ENCODE measurements at places on chromosomes 13 and 19. TPM values are rescaled to one million over a fixed set of nuclear protein-coding genes. Genes with fewer than 3 reads are reported as not detected.

URAD gene
- total RNA-seq: not detected

SSC5D gene
- 2.1 TPM for total RNA-seq

COQ8B gene
- total RNA-seq: 109 TPM

DNA sequence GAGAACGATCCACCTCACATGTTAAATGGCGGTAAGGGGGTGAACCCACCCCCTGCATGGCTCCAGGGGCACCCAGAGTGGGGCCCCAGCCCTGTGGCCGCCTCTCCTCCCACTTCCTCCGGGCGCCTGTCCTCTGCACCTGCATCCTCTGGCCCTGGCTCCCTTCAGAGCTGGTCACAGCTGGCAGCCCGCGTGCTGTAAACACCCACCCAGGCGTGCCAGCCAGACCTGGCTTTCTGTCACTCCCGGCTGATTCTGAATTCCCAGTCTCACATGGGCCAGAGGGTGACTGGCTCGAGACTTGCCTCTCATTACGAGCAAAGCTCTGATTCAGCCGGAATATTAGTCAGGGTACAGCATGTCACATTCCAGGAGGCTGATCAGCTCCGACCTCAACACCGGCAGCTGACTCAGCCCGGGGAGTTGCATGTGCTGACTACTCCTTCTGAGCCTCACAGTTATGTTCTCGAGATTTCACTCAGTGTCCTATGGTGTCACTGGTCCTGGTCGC lies 75.1 kb downstream of the GNG7 start:
- peak; percentile 95 for DNase-seq

- no peak for DNase-seq
Measured at GRCh38 chr13:78139765-78140164, 221.1 kb upstream of the EDNRB start.

DNA sequence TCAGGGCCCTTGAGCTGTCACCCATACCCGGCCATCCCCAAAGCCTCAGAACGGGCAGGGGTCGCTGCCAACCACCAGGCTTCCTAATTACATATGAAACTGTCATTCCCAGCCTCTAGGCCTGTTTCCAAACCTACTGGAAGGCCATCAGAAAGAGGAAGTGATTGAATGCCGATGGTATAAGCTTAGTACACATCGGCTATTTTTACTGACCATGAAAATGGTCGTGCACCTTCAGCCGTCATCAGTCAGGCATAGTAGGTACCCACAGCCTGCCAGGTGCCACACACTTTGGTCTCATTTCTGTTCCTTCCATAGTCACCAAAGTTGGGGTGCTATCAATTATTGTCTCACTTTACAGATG lies 10.2 kb downstream of the KRI1 start:
- DNase-seq: no peak

GRCh38 chr19:10402441-10403038 lies 802 bp downstream of the CDC37 start:
- DNase-seq: no peak

- no peak for DNase-seq
Measured at GRCh38 chr13:87153371-87153770, 517.8 kb upstream of the SLITRK5 start.

GRCh38 chr13:85009447-85009846 lies 789.8 kb downstream of the SLITRK6 start:
- no peak for DNase-seq

- peak; percentile 72 for DNase-seq
Measured at GRCh38 chr13:80340651-80341100, 250 bp downstream of the SPRY2 start.

GRCh38 chr13:66546534-66547379 lies 683.4 kb downstream of the PCDH9 start:
- DNase-seq: no peak

GRCh38 chr13:100608906-100609305 lies 20.3 kb upstream of the GGACT start:
- DNase-seq: no peak

- no peak for DNase-seq
Measured at GRCh38 chr13:66071029-66071428, 1159.1 kb downstream of the PCDH9 start.

All from myocyte (in vitro differentiated cells).